Neuronal stem cell (in vitro differentiated cells): ENCODE measurements at places on chromosomes 7 and 10.

GRCh38 chr10:100504096-100504495, 15.6 kb downstream of the SEC31B start:
- H3K27me3 ChIP-seq = no peaks in the 10 kb centered on the region
- H3K4me3 ChIP-seq = no peak overlapping the region
- peaks cover 9% of the 10 kb centered on the region for H3K4me1 ChIP-seq

- peaks cover 6% of the 10 kb centered on the region for H3K4me1 ChIP-seq
- H3K27ac ChIP-seq = no peak overlapping the region
- H3K27me3 ChIP-seq = peaks cover 16% of the 10 kb centered on the region
- H3K4me3 ChIP-seq = peak overlapping the region; percentile 46
- peak; percentile 45 for DNase-seq
These were observed 504 bp upstream of the BMPER start for GRCh38 chr7:33904681-33905388.

DNA sequence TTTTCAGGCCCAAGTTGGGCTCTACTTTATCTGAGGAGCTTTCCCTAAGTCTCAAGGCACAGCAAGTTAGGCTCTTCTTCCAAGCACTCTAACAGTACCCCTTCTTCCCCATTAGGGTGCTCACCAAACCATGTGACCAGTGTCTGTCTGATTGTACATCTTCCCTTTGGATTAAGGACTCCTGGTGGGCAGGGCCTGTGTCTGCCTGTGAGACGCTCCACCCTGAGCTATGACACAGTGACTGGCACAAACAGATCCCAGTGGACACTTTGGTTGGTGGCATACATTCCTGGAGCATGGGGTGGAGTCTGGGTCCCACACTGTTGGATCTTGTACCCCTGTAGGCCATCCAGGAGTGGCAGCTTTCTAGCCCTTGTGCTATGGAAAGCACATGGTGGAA, 23.8 kb downstream of the PLPP4 start:
- no peaks in the 10 kb centered on the region for H3K4me1 ChIP-seq
- H3K27ac ChIP-seq = no peak overlapping the region
- no peaks in the 10 kb centered on the region for H3K36me3 ChIP-seq
- no peak for DNase-seq

DNA sequence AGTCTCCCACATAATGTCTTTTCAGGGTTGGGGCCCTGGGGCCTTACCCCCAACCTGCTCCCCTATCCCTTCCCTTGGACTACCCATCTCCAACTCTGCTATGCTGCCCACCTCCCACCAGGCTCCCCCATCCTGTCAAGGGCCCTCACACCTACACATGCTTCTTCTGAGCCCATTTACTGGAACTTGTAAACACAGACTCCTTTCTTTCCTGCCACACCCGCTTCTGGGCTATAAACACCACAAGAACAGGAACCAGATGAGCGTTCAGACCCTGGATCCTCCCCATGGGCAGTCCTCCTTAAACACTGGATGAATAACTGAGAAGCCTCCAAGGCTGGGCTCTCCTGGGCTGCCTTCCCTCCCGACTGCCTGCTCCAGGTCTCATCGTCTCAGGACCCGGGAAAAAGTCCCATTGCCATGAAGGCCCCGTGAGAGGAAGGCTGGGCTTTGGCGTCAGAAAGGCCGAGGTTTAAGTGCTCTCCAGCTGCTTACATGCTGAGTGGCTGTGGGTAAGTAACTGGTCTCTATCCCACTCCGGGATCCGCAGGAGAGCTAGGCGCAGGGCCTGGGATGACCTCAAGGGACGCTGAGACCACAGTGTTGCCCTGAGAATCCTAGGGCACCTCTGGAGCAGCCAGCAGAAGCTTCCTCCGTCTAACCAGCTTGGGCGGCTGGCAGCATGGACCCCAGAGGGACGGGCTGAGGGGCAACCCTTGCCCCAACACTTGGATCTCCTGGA, 15.6 kb upstream of the CRHR2 start:
- H3K27ac ChIP-seq = no peak overlapping the region
- no peak for DNase-seq
- H3K4me1 ChIP-seq = peaks cover 13% of the 10 kb centered on the region
- no peaks in the 10 kb centered on the region for H3K27me3 ChIP-seq
- H3K36me3 ChIP-seq = no peaks in the 10 kb centered on the region

- no peaks in the 10 kb centered on the region for H3K36me3 ChIP-seq
- H3K4me1 ChIP-seq = peaks cover 42% of the 10 kb centered on the region
- DNase-seq = peak; percentile 59
- no peaks in the 10 kb centered on the region for H3K27me3 ChIP-seq
These were observed 37.2 kb downstream of the DLG5 start for GRCh38 chr10:77889277-77889903.

DNA sequence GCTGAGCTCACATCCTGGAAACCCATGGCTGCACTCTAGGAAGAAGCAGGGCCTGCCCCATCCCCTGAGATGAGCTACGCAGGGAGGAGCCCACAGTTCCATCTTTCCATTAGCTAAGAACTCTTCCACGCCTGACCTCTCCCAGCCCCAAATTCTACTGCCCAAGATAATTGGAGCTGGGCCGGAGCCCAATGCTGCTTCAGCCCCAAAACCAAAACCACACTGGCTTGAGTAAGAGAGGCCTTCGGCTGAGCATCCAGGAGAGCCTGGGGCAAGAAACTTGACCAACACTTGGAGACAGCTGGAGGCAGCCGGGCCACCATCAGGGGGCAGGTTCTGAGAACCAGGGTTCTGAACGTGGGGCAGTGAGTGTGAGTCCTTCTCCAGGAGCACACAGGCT, 116.1 kb upstream of the ZMIZ1 start:
- no peak for DNase-seq
- no peaks in the 10 kb centered on the region for H3K27me3 ChIP-seq
- no peak overlapping the region for H3K27ac ChIP-seq
- peaks cover 2% of the 10 kb centered on the region for H3K4me1 ChIP-seq
- H3K4me3 ChIP-seq = no peak overlapping the region

DNA sequence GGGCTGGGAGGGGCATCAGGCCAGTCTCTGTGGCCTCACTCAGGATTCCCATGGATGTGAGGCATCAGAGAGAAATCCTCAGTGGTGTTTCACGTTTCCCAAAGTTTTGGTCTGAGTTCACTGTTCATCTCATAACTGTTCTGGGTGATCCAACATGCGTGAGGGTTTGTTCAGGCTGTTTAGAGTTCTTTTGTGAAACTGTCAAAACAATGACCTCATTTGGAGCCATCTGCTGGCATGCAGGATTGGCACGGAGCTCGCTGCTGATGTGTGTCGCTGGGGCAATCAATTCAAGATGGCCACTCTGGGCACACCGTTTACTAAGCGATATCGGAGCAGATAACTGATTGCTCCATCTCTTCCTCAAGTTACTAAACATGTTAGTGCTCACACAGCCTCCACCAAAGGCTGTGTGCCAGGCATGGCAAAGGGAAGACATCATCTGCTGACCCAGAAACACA, 365.6 kb downstream of the WDR11 start:
- no peak for DNase-seq
- no peak overlapping the region for H3K27ac ChIP-seq
- no peak overlapping the region for H3K4me3 ChIP-seq
- no peaks in the 10 kb centered on the region for H3K27me3 ChIP-seq
- no peaks in the 10 kb centered on the region for H3K4me1 ChIP-seq
- H3K36me3 ChIP-seq = no peaks in the 10 kb centered on the region

DNA sequence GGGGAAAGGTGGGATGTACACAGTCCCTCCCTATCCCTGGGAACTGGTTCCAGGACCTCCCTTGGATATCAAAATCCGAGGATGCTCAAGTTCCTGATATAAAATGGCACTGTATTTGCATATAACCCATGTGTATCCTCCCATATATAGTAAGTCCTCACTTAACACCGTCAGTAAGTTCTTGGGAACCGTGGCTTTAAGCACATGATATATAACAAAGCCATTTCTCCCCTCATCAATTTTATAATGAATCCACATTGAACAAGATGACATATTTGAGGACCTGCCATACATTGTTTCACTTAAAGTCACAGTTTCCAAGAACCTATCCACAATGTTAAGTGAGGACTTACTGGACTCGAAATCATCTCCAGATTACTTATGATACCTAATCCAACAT, 5.4 kb downstream of the CRYGN start:
- no peak overlapping the region for H3K27ac ChIP-seq
- H3K36me3 ChIP-seq = no peaks in the 10 kb centered on the region
- H3K4me3 ChIP-seq = no peak overlapping the region
- DNase-seq = no peak
- peaks cover 3% of the 10 kb centered on the region for H3K4me1 ChIP-seq
- no peaks in the 10 kb centered on the region for H3K27me3 ChIP-seq

DNA sequence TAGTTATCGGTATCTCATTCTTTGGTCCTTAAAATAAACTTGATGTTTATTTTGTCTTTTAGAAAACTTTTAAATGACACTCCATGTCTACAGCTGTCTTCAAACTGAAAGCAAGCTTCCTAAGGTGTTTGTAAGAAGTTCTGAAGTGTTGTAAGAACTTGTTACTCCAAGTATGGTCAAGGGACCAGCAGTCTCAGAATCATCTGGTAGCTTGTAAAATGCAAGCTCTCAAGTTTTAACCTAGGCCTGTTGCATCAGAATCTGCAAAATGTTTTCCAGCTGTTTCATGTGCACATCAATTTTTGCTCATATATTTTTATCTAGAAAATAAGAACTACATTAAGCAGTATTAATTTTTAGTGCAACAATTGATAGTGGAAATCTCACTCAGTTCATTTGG, 104.1 kb downstream of the THSD7A start:
- no peak for DNase-seq
- no peaks in the 10 kb centered on the region for H3K36me3 ChIP-seq
- no peak overlapping the region for H3K27ac ChIP-seq

GRCh38 chr10:125926247-125926646, 29.9 kb downstream of the FANK1 start:
- H3K4me3 ChIP-seq = no peak overlapping the region
- H3K27ac ChIP-seq = no peak overlapping the region
- no peaks in the 10 kb centered on the region for H3K27me3 ChIP-seq
- no peak for DNase-seq

- peaks cover 2% of the 10 kb centered on the region for H3K4me1 ChIP-seq
- no peak overlapping the region for H3K4me3 ChIP-seq
- DNase-seq = no peak
- no peaks in the 10 kb centered on the region for H3K27me3 ChIP-seq
- peaks cover 26% of the 10 kb centered on the region for H3K36me3 ChIP-seq
These were observed 50.3 kb downstream of the MAD1L1 start for GRCh38 chr7:2182461-2182860.

- no peaks in the 10 kb centered on the region for H3K27me3 ChIP-seq
- H3K4me3 ChIP-seq = no peak overlapping the region
- H3K4me1 ChIP-seq = no peaks in the 10 kb centered on the region
- H3K36me3 ChIP-seq = no peaks in the 10 kb centered on the region
- H3K27ac ChIP-seq = no peak overlapping the region
- no peak for DNase-seq
These were observed 639.5 kb downstream of the LRMDA start for GRCh38 chr10:76070916-76071315.

GRCh38 chr10:11176746-11177145, 159.1 kb downstream of the CELF2 start:
- no peaks in the 10 kb centered on the region for H3K27me3 ChIP-seq
- H3K36me3 ChIP-seq = peaks cover 15% of the 10 kb centered on the region
- H3K4me1 ChIP-seq = no peaks in the 10 kb centered on the region
- DNase-seq = no peak
- no peak overlapping the region for H3K27ac ChIP-seq

GRCh38 chr10:1422275-1422674, 315.1 kb downstream of the ADARB2 start:
- no peaks in the 10 kb centered on the region for H3K36me3 ChIP-seq
- no peak for DNase-seq
- H3K4me3 ChIP-seq = no peak overlapping the region
- H3K27ac ChIP-seq = no peak overlapping the region
- H3K4me1 ChIP-seq = no peaks in the 10 kb centered on the region

DNA sequence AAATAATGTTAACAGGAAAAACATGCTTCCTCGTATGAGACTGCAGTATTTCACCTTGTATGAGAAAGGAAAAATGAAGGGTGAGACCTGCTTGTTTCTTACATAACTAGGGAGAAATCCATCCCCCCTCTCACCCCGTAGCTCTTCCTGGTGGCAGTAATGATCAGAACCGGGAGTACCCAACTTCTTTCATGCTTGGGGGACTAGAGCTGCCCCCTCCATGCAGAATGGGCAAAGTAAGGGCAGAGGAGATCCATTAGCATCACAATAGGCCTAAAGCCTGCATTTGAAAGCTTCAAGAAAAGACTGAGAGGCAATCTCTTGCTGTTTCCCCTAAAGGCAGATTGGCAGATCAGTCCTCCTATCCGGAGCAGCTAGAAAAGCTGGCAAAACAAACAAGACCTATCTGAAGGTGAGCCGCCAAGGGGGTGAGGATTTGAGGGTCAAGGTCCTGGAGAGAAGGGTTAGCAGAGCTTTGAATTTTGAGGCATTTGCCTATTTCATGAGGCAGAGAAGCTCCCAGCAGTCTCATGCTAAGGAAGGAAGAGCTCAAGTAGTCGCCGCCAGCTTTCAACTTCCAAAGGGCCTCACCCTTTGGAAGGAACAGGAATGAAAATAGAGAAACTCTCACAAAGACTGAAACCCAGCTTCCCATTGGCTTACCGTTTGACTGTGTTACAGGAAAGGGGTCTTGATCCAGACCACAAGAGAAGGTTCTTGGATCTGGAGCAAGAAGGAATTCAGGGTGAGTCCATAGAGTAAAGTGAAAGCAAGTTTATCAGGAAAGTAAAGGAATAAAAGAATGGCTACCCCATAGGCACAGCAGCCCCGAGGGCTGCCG, 36.2 kb downstream of the BAG3 start:
- no peak overlapping the region for H3K27ac ChIP-seq
- DNase-seq = peak; percentile 61
- no peaks in the 10 kb centered on the region for H3K27me3 ChIP-seq

GRCh38 chr7:86453454-86453853, 190.3 kb upstream of the GRM3 start:
- no peaks in the 10 kb centered on the region for H3K27me3 ChIP-seq
- DNase-seq = no peak
- H3K4me1 ChIP-seq = peaks cover 2% of the 10 kb centered on the region
- H3K36me3 ChIP-seq = no peaks in the 10 kb centered on the region
- no peak overlapping the region for H3K4me3 ChIP-seq

DNA sequence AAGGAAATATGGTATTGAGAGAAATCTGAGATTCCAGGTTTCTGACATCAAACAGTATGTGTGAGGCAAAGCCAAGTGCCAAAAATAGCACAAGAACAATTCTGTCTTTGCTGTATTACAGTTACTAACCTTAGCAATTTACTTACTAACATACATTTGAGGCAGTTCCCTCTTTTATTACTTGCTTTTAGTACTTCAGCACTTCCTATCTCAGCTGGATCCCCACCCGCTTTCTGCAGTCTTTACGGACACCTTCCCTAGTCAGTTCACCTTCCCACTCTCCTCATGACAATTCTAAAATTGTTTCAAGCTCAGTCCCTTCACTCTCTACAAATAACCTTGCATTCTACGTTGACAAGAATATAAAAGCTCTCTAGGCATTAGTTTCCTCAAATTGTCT, 79.2 kb downstream of the ELAPOR2 start:
- no peak for DNase-seq
- H3K4me1 ChIP-seq = peaks cover 1% of the 10 kb centered on the region
- no peak overlapping the region for H3K27ac ChIP-seq
- H3K4me3 ChIP-seq = no peak overlapping the region
- no peaks in the 10 kb centered on the region for H3K27me3 ChIP-seq

- peaks cover 11% of the 10 kb centered on the region for H3K4me1 ChIP-seq
- no peaks in the 10 kb centered on the region for H3K27me3 ChIP-seq
- H3K4me3 ChIP-seq = no peak overlapping the region
- no peak overlapping the region for H3K27ac ChIP-seq
- DNase-seq = no peak
These were observed 85.2 kb downstream of the SORBS1 start for GRCh38 chr10:95475827-95476468.

- DNase-seq = no peak
- no peaks in the 10 kb centered on the region for H3K36me3 ChIP-seq
- no peak overlapping the region for H3K27ac ChIP-seq
- H3K4me1 ChIP-seq = peaks cover 5% of the 10 kb centered on the region
- H3K27me3 ChIP-seq = no peaks in the 10 kb centered on the region
These were observed 429.7 kb downstream of the ARL4A start for GRCh38 chr7:13117103-13117502.
